ENCODE measurements at places on chromosomes 1 and 21. TPM values are rescaled to one million over a fixed set of nuclear protein-coding genes. Genes with fewer than 3 reads are reported as not detected.

Gene CNR2
- total RNA-seq, result not detected

Gene SLC44A5
- 0.28 TPM for total RNA-seq

Gene LCK
- total RNA-seq, result 10.5 TPM

Gene TEDDM1
- total RNA-seq, result not detected

Gene FABP3
- total RNA-seq, result 19.2 TPM

Gene RHD
- total RNA-seq, result not detected

Gene RIMKLA
- 0.14 TPM for total RNA-seq

Gene PTPN14
- 63.8 TPM for total RNA-seq

Gene BSDC1
- 84.9 TPM for total RNA-seq

Gene NCMAP
- 0.14 TPM for total RNA-seq

Gene VAMP3
- total RNA-seq, result 102 TPM

Gene AP4B1
- total RNA-seq, result 47.2 TPM

Gene SCMH1
- 65.9 TPM for total RNA-seq

Gene GSTM5
- total RNA-seq, result 6.9 TPM

Gene NES
- total RNA-seq, result 30.9 TPM

Gene ARHGAP29
- 39.4 TPM for total RNA-seq

Gene ORC1
- 0.49 TPM for total RNA-seq

Gene KISS1
- not detected for total RNA-seq

Gene ATP5PF
- 27.8 TPM for total RNA-seq

Gene CR1L
- not detected for total RNA-seq

Gene RGS13
- total RNA-seq, result 0.56 TPM

Gene CLCA4
- not detected for total RNA-seq

Gene USH2A
- total RNA-seq, result not detected

Gene RNF186
- not detected for total RNA-seq

Gene FTCD
- not detected for total RNA-seq

Gene TMEM240
- total RNA-seq, result 11.1 TPM
